Central memory CD4-positive, alpha-beta T cell (primary cell): ENCODE measurements at places on chromosomes 12 and 14.

DNA sequence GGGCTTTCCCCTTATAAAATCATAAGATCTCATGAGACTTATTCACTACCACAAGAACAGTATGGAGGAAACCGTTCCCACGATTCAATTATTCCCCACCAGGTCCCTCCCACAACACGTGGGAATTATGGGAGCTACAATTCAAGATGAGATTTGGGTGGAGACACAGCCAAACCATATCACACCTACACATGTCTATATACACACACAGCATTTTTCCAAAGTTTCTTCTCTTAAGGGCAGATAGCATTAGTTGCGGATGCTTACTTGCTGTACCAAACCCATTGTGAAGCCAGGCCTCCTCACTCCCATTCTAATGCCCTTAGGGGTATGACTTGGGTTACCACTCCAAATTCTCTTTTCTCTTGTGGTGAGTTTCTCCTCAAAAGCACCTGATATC is 104.1 kb upstream of the RAP1B start:
- no peak for DNase-seq

DNA sequence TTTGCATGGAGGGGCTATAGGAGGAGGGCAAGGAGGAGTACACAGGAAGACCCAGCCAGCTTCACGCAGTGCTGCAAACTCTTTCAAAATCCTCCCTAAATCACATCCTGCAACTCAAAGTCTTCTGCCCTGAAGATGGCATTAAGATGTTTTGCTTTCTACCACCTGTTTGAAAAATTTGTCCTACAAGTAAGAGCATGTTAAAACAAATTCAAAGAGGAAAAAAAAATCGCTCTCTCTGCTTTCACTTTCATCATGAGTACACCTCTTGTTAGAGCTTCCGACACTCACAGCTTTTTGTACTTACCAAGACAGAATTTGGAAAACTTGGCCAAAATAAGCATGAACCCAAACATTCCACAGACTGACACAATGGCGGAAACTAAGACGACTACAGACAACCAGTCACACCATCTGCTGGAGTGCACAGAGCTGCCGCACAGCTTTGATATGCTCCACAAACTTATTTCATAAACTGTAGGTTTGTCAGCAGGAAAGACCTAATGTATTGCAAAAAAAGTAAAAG is 21.3 kb downstream of the GCH1 start:
- DNase-seq: peak; percentile 55

GRCh38 chr12:4648104-4648500 is 749 bp downstream of the AKAP3 start:
- no peak for DNase-seq

DNA sequence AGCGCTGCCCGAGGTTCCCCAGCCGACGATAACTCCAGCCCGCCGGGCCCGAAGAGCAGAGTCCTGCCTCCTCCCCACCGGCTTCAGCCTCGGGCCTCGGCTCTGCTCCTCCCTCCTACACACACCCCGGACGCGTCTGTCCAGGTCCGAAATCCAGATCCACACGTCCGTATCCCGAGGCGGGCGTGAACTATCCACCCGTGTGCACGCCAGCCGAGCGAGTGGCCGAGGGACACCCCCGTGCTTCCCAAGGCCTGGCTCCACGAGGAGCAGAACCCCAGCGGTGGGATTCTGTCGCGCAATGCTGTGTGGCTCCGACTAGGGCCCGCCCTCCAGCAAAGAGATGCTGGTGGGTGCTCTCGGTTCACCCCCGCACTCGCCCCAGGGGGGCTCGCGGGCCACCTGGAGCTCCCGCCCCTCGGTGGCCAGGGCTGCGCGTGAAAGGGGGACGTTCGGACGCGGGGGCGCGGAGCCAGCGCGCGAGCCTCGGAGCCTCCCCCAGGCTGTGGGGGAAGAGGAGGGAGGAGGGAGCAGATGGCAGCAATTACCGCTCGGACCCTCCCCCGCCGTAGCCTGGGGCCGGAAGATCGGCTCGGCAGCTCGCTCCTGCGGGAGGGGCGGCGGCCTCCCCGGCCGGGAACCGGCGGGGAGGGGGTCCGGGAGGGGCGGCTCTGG is 18.9 kb upstream of the ANKRD33 start:
- no peak for DNase-seq

DNA sequence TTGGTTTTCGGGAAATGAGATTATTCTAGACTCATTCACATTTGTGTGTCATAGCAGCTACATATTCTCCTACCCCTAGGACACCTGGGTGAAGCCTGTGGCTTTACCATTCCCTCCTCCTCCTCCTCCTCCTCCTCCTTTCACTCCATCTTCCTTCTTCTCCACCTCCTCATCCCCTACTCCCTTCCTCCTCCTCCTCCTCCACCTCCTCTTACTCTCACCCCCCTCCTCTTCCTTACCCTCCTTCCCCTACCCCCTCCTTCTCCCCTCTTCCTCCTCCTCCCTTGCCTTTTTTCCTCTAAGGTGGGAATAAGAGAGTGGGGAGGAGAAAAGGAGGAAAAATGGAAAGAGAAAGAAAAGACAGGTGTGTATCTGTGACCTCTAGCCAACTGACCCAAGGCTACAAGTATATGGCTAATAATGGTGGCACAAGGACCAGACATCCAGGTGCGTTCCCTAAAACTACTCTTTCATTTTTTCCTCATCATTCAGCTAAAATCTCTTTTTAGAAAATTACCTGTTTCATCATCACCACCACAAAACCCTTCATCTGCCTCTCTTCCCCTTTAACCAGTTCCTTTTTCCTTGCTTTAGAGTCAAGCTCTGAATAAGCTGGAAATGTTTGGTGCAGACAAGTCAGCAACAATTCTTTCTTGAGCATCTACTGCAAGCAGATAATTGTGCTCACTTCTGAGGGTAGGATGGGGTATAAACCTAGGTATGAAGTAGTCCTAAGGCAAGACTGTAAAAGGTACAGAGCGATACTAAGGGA is 149.8 kb upstream of the FOXN3 start:
- DNase-seq: no peak
